EH (cell line): ENCODE measurements at places on chromosomes 12 and 14.

DNA sequence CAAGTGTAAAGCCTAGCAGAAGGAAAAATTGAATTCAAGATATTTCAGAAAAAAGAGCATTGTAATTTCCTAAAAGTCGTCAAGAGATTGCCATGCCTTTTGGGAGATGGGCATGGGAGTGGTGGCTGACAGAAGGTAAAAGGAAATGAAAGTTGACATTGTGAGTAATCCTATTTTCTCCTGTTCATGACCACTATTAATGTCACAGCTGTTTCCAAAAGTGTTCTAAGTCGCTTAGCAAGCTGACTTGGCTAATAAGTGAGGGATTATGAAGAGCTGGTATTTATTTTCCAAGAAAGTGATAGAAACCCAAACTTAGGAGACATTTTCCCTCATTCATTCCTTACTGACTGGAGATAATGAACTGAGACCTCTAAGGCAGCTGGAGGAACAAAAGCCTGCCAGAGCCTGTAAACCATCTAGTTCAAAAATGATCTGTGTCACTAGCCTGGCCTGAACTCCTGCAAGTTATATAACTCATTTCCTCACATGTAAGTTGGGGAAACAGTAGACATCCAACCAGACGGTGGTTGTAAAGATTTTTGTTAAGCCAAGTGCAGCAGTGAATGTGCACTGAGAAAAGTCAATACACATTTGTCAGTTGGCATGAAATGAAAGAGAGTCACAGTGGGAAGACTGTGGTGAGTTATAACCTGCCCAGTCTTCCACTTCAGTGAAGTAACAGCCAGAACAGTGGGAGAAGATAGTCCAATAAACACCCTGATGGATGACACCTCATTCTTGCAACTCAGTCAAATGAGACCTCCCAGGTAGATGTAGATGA is 75.8 kb downstream of the DIO2 start:
- DNase-seq = peak; percentile 1

DNA sequence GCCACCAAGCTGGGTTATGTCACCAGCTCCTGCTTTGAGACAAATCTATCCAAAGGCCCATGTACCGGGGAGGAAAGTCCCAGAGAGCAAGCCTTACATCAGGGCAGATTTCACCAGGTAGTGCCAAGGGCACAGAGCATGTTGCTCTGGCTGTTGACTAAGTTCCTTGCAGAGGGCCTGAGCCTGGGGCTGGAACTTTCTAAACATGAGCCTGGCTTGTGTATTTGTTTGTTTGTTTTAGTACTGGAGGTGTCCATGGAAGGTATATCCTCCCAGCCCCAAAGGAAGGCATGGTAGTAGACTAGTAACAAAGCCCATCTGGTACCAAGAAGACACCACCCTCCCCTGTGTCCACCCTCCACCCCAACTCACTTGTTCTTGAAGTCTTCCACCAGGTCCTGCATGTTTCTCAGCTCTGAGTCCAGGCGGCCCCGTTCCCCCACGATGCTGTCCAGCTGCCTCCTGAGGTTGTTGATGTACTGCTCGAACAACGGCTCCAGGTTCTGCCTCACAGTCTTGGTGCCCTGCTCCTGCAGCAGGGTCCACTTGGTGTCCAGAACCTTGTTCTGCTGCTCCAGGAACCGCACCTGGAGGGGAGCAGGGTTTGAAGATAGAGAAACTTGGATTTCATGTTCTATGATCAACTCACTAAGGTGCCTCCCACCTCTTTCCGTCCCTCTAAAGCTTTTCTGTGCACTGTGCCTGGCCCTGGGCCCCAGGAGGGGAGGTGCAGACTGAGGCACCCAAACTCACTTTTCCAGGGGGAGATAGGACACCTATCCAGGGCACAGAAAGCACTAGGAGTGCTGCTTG is 1.4 kb downstream of the KRT5 start:
- no peak for DNase-seq

GRCh38 chr12:50988051-50988450 is 35.7 kb downstream of the HIGD1C start:
- peak; percentile 13 for DNase-seq

DNA sequence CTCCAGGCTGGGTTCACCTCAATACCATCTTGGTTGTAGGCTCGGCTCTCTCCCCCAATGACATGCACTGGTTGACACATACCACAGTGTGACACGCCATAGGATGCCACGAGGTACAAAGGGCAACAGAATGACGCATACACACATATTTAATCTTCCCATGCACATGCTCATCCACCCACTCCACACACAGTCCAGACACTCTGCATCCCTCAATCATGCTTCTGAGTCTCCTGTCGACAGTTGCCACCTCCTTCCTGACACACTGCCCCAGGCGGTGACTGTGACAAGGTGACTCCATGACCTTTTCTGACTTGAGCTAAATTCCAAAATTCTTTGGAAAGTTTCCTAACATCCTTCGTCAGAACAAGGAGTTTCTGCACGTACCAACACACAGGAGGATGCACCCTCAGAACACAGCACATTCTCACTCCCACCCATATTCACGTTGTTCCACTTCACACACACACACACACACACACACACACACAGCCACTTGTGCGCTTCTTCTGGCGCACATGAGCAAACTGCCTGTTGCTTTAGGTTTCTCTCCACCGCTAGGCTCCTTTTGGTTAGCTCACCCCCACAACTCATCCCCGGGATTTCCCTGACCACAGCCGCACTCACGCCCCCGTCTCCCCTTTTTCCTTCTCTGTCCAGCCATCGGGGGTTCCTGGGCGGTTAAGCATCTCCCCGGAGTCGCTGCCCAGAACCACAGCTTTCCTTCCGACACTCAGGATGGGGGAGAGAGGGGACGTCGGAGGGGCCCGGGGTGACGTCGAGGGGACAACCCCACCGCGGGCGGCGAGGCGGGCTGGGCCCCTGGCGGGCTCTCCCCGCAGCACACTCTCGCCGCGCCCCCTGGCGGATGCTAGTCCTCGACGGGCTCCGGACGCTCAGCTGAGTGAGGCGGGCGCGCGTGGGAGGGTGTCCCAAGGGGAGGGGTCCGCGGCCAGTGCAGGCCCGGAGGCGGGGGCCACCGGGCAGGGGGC is 536 bp upstream of the WNT1 start:
- peak; percentile 69 for DNase-seq

GRCh38 chr12:76173756-76174155 is 89.3 kb upstream of the NAP1L1 start:
- DNase-seq = no peak

DNA sequence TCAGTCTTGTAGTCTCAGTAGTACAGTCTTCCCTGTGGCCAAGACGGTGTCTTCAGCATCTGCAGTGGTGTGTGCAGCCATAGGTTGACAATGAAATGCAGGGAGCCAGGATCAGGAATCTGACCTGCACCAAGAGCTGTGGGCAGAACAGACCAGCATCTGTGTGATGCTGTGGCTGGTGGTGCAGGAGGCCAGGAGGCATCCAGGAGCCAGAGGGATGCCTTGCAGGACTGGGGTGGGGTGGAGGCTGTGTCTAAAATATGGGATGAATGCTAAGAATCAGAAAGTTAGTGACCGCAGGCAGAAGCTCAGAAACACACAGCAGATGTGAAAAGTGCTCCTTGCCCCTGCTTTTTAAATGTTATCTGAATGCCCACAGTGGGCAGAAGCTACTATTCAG is 209.7 kb downstream of the CACNA1C start:
- DNase-seq = peak; percentile 43

- DNase-seq = no peak
These were observed 30.6 kb upstream of the LMO3 start for GRCh38 chr12:16636435-16637055.

DNA sequence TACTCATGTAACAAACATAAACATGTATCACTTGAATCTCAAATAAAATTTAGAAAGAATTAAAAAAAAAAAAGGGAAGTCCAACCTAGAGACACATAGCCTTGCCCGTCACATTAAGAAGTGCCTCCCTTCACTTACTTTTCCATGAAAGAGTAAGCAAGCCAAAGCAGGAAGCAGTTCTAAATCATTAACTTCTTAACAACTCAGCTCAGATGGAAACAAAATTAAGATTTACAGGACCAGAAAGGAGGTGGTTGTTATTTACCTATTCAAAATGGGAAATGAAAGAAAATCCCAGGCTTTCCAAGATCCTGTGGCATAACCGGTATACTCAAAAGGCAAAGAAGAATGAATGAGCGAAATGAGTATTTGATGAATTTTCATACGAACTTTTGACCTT is 258.6 kb upstream of the DCN start:
- no peak for DNase-seq

- peak; percentile 57 for DNase-seq
These were observed 74.4 kb upstream of the ANO4 start for GRCh38 chr12:100720016-100720654.

- peak; percentile 33 for DNase-seq
These were observed 25.7 kb downstream of the PMCH start for GRCh38 chr12:102171951-102172350.

GRCh38 chr12:79983986-79984620 is 49.2 kb upstream of the PPP1R12A start:
- peak; percentile 64 for DNase-seq

DNA sequence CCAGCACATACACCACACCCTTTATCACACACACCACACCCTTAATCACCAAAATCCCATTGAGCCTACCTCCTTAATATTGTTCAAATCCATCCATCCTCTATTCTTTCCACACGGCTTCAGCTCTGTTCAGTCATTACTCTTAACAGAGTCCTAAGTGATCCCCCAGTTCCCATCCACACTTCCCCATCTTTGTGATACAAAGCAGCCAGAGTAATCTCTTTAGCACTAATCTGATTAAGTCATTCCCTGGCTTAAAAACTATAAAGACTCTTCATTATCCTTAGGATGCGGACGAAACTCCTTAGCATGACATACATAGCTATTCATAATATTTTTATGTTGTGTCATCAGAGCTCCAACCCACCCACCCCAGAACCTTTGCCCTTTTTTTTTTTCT is 14.7 kb upstream of the MFAP5 start:
- no peak for DNase-seq

GRCh38 chr12:78793491-78793890 is 71.1 kb upstream of the SYT1 start:
- DNase-seq = peak; percentile 2

DNA sequence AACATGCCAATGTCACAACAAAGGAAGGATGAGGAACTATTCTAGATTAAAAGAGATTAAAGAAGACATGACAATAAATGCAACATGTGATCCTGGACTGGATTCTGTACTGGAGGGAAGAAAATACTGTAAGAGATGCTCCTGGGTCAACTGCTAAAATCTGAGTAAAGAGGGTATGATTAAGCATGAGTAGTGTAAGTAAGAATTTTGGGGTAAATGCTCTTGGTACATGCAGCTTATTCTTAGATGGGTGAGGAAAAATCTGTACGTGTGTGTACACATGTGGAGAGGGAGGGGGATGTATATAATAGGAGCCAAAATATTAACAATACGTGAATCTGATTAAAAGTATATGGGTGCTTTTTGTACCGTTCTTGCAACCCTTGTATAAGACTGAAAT is 66.0 kb downstream of the CDC42BPB start:
- peak; percentile 9 for DNase-seq

DNA sequence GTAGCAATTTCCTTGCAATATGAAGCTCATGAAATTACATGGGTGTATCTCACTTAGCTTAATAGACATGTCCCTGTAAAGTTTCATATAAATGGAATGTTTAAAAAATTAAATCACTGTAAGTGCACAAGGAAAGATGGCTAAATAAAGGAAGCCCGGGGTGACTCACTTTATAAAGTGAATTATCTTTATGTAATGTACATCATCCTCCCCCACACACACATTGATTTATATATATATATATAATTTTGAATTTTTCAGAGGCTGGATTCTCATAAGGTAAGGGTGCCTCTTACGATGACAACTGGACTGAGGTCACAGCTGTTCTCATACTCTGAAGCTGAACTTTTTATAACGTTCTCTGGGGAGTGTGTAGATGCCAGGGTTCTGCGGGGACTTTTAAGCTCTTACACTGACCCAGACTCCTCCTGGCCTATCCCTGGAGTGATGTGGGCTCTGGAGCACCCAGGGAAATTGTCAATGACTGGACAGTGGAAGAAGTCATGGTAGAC is 108.7 kb upstream of the HIF1A start:
- DNase-seq = peak; percentile 87

- peak; percentile 69 for DNase-seq
These were observed 11.6 kb downstream of the CAPZA3 start for GRCh38 chr12:18749386-18749957.

DNA sequence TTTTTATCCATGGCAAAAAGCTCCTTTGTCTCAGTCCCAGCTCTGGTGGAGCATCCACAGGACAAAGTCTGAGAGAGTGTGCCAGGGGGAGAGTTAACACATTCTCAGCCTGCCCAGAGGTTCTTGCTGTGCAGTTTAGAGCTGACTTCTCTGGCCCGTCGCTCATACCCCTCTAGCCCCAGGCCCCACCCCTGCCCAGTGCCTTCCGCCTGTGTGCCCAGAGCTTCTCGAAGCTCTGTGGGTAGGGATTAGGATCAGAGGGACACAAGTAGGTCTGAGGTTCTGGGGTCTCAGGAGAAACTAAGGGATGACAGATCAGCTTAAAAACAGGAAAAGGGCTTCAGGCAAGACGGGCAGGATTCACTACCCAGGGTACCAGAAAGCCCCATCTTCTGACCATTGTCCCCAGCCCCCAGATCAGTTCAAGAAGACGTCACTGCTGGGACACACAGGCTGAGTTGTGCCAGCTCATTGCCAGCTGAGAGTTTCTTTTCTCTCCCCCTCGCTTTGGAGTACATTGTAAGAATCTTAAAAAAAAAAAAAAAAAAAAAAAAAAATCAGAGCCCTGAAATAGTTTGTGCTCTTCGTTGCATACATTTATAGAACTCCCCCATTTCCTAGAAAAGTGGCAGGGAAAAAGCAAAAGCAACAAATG is 127.0 kb downstream of the GCH1 start:
- no peak for DNase-seq

DNA sequence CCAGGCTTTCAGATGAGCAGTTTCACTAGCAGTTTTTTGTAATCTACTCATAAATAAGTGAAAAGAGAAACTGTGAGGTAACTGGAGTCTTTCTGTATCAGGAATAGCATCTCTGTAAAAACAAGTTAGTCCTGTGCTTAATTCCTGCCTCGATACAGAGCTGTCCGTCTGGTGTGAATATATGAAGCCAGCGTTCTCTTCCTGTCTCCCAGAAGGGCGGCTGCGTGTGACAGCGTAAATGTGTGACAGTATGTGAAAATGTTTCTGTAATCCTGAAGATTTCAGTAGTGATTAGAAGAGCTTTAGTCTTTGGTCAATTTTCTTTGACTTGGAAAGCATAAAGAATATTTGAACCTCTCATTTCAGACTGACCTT is 150.3 kb downstream of the FBXL14 start:
- DNase-seq = no peak

GRCh38 chr14:104288272-104288671 is 149.9 kb downstream of the KIF26A start:
- DNase-seq = no peak

- no peak for DNase-seq
These were observed 39.8 kb downstream of the ERC1 start for GRCh38 chr12:1030779-1031178.

DNA sequence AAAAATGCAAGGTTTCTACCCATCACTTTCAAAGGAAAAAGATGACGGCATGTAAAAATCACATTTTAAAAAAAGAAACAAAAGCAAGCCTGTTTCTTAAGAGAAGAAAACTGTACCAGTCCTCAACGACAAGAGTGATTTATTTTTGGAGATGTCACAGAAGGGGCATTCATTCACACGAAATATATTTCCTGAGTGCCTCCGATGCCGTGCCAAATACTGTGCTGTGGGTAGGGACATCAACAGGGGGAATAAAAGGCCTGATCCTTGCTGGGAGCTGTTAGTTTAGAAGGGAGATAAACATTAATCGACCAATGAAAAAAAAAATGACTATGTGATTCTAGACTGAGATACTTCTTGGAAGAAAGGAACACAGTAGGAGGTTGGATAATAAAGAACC is 297.5 kb upstream of the SOX5 start:
- DNase-seq = no peak
